ENCODE measurements at places on chromosomes 16 and 17. TPM values are rescaled to one million over a fixed set of nuclear protein-coding genes. Genes with fewer than 3 reads are reported as not detected.
A peak's percentile ranks its signal among the peaks of the same experiment; 100 is the strongest.

Gene HID1
- 15.1 TPM for total RNA-seq

Gene C1QTNF8
- not detected for total RNA-seq

Gene SLC6A2
- not detected for total RNA-seq

Gene UNKL
- 32.1 TPM for total RNA-seq

Gene PRSS8
- 87.7 TPM for total RNA-seq

Gene CDK3
- total RNA-seq = 7.4 TPM

Gene NDRG4
- total RNA-seq = 20.8 TPM

Gene MYOCD
- 4.9 TPM for total RNA-seq

Gene TBX4
- total RNA-seq = not detected

- no peaks in the 10 kb centered on the region for H3K27me3 ChIP-seq
- no peak overlapping the region for H3K27ac ChIP-seq
- H3K4me3 ChIP-seq = no peak overlapping the region
Measured at GRCh38 chr17:42002792-42003301, 14.4 kb downstream of the DNAJC7 start.

- H3K27ac ChIP-seq = no peak overlapping the region
- H3K4me3 ChIP-seq = no peak overlapping the region
- H3K27me3 ChIP-seq = no peaks in the 10 kb centered on the region
- no peaks in the 10 kb centered on the region for H3K36me3 ChIP-seq
Measured at GRCh38 chr17:63646488-63646806, 24.2 kb downstream of the MAP3K3 start.

- H3K27ac ChIP-seq = no peak overlapping the region
- H3K4me1 ChIP-seq = no peaks in the 10 kb centered on the region
Measured at GRCh38 chr16:12826559-12826958, 22.9 kb upstream of the CPPED1 start.

- DNase-seq = peak; percentile 50
- no peaks in the 10 kb centered on the region for H3K36me3 ChIP-seq
- H3K4me3 ChIP-seq = no peak overlapping the region
- H3K27me3 ChIP-seq = no peaks in the 10 kb centered on the region
Measured at GRCh38 chr16:25108054-25108453, 3.5 kb upstream of the LCMT1 start.

GRCh38 chr17:59396134-59396826 is 64.8 kb downstream of the YPEL2 start:
- no peak for DNase-seq
- no peak overlapping the region for H3K27ac ChIP-seq
- no peaks in the 10 kb centered on the region for H3K4me1 ChIP-seq
- H3K4me3 ChIP-seq = no peak overlapping the region

- DNase-seq = no peak
- H3K27me3 ChIP-seq = no peaks in the 10 kb centered on the region
- no peaks in the 10 kb centered on the region for H3K4me1 ChIP-seq
- no peak overlapping the region for H3K27ac ChIP-seq
- H3K36me3 ChIP-seq = no peaks in the 10 kb centered on the region
Measured at GRCh38 chr16:4500272-4500671, 24.1 kb downstream of the HMOX2 start.

- H3K4me1 ChIP-seq = no peaks in the 10 kb centered on the region
- no peak overlapping the region for H3K27ac ChIP-seq
- H3K4me3 ChIP-seq = no peak overlapping the region
- peaks cover 74% of the 10 kb centered on the region for H3K36me3 ChIP-seq
- DNase-seq = no peak
Measured at GRCh38 chr16:87407511-87408112, 15.5 kb downstream of the MAP1LC3B start.

DNA sequence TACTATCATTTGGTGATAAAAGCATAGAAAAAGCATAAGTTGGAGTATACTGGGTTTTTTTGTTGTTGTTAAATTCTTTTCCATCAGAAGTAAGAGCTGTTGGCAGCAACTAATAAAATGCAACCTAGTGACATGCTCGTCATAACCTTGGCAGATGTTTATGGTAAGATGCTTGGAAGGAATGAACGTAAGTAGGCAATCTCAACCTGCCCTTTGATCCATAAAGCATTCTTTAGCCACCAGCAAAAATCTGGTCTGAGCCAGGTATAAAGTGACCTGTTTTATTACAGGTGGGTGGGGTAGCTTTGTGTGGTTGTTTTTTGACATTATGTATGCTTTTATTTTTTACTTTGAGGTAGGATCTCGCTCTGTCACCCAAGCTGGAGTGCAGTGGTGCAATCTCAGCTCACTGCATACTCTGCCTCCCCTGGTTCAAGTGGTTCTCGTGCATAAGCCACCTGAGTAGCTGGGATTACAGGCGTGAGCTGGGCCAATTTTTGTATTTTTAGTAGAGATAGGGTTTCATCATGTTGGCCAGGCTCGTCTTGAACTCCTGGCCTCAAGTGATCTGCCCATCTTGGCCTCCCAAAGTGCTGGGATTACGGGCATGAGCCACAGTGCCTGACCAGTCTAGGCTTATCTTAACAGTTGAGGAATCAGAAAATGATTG is 22.0 kb downstream of the WSB1 start:
- no peak for DNase-seq
- no peaks in the 10 kb centered on the region for H3K4me1 ChIP-seq
- peaks cover 59% of the 10 kb centered on the region for H3K36me3 ChIP-seq
- H3K27me3 ChIP-seq = no peaks in the 10 kb centered on the region

DNA sequence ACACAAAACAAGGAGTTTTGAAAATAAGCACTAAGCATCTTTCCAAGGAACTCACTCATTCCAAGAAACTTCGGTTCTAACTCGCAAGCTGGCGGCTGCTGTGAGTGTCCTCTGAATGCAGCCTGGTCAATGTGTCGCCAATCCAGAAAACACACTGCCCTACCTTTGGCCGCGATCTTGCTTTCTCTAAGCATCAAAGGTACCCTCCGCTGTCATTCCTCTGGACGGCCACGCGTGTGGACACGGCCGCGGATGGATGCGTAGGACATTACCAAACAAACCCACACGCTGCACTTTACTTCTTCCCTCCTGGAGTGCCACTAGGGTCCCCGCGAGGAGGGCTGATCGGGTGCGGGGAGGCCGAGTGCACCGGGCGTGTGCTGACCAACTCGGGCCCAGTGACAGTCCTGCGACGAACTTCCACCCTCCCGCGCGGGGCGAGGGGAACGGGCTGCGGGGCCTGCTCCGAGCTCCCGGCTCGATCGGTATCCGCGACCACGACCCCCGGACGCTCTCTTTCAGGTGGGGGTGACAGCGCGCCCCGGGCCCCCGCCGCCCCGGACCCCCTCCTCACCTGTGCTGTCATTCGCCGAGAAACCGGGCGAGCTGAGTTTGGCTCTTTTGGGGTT is 1.1 kb downstream of the CREBBP start:
- DNase-seq = no peak
- H3K4me3 ChIP-seq = peak overlapping the region; percentile 87

- no peaks in the 10 kb centered on the region for H3K27me3 ChIP-seq
- DNase-seq = no peak
- H3K4me1 ChIP-seq = no peaks in the 10 kb centered on the region
Measured at GRCh38 chr17:76657505-76658241, 14.1 kb upstream of the ST6GALNAC1 start.

GRCh38 chr17:40646791-40647623 is 611 bp downstream of the SMARCE1 start:
- H3K27ac ChIP-seq = peak overlapping the region; percentile 93
- H3K36me3 ChIP-seq = peaks cover 38% of the 10 kb centered on the region

DNA sequence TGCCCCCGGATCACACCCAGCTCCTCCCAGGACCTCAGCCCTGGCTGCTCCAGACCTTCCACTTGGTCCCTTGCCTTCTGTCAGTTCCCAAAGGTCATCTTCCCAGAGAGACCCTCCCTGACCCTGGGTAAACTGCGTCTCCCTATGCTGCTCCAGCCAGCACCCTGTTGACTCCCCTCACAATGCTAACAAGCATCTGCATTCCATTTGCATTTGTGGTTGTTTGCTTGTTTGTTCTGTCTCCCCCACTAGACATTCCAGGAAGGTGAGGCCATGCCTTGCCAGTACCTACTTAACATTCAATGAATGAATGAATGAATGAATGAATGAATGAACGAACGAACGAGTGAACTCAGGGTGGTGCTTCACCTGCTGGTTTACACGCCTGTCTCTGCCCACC is 171.2 kb downstream of the WSCD1 start:
- DNase-seq = no peak
- no peaks in the 10 kb centered on the region for H3K27me3 ChIP-seq
- H3K4me1 ChIP-seq = peaks cover 9% of the 10 kb centered on the region
- H3K4me3 ChIP-seq = no peak overlapping the region
- H3K36me3 ChIP-seq = no peaks in the 10 kb centered on the region

DNA sequence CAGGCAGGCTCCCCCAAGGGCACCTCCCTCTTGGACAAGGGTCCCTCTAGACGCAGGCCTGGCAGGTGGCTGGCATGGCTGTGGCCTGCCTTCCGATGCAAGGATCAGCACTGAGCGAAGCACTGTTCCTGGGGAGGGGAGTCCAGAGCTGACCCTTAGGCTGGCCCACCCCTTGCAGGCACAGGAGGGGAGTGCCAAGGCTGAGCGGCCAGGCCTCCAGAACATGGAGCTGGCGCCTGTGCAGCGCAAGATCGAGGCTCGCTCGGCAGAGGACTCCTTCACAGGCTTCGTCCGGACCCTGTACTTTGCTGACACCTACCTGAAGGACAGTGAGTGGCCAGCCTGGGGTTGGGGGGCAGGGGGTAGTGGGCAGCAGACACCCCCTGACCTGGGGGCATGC is 16.8 kb upstream of the MYO15B start:
- no peaks in the 10 kb centered on the region for H3K27me3 ChIP-seq
- H3K27ac ChIP-seq = no peak overlapping the region
- H3K4me1 ChIP-seq = no peaks in the 10 kb centered on the region

DNA sequence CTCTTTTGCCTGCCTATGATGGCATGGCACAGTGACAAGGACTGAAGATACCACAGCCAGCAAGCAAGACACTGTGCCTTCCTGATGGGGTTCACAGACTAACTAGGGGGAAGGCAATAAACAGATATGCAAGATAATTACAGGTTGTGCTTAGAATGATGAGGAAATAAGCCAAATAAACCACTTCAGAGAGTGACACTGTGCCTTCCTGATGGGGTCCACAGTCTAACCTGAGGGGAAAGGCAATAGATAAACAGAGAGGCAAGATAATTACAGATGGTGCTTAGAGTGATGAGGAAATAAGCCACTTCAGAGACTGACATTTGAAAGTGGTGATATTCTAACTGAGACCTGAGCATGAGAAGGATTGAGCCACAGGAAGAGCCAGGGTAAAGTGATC is 84.2 kb downstream of the HS3ST2 start:
- DNase-seq = no peak
- no peaks in the 10 kb centered on the region for H3K36me3 ChIP-seq
- no peak overlapping the region for H3K27ac ChIP-seq
- H3K27me3 ChIP-seq = no peaks in the 10 kb centered on the region
- H3K4me1 ChIP-seq = no peaks in the 10 kb centered on the region
